Placental pericyte (primary cell): ENCODE measurements at places on chromosomes 12 and 14. TPM values are rescaled to one million over a fixed set of nuclear protein-coding genes. Genes with fewer than 3 reads are reported as not detected.

The ANKRD33 gene
- total RNA-seq = not detected in 2 replicates

The TMEM233 gene
- total RNA-seq = not detected in 2 replicates

The TMEM121 gene
- total RNA-seq = 3.3 and 5.7 TPM in 2 replicates

The SERPINA10 gene
- total RNA-seq = not detected in 2 replicates

The LRRK2 gene
- total RNA-seq = 1.1 and 2.6 TPM in 2 replicates
